ENCODE measurements at places on chromosomes 1 and 21.
A peak's percentile ranks its signal among the peaks of the same experiment; 100 is the strongest.

DNA sequence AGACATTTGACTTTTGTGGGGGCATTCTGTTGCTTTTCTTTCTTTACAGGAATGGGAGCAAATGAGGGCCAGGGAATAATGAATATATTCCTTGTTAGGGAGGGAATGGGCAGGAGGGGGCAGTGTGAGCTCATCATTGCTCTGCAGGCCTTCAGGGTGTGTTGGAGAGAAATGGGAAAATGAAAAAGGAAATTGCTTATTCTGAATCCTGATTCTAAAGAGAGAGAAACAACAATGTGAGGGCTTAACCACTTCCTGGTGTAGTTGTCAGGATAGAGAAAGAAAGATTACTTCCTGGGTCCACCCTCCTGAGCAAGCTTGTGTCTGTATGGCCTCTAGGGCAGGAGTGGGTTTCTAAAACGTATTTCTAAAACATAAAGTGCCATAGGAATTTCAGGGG lies 28.3 kb downstream of the VANGL2 start:
- DNase-seq: no peak

DNA sequence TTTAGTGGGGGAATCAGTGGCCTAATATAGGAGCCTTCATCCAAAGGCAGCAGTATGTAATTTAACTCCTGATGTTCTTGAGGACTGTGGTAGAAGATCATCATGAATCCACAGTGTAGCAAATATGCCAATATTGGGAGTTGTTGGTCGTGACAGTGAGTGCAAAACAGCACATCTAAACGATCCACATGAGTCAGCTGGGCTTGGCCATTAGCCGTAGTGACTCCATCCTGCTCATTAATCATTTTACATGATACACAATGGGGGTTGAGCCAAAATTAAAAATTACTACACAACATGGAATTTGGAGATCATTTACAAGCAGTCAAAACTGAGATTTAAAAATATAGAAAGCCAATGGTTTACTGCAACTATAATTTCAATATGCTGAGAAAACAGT lies 653.9 kb upstream of the CAMK1G start:
- DNase-seq: no peak

DNA sequence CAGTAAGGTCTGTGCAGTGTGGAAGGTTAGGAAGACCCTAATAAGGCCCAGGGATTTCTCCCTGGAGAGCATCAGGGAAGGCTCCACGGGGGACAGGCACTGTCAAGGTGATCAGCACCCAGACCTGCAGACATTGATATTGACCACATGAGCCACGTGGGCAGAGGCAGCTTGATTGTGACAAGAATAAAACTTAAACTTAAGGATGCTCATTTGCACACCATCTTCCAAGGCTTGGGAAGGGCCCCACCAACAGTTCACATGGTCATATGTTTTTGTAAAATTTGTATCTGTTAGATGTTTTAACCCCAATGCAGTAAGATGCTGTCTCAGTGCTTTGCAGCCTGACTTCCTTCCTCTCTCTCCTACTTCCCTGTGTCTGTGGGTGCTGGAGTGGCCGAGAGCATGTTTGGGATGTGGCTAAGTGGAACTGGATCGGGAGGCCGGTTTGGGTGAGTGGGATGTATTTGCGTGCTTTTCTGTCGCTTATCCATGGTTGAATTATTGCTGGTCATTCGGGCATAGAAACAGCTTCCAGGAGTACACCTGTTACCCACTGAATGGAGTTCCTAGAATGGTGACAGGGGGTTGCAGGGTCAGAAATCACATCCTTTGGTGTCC lies 49.8 kb upstream of the OLIG2 start:
- DNase-seq: no peak

DNA sequence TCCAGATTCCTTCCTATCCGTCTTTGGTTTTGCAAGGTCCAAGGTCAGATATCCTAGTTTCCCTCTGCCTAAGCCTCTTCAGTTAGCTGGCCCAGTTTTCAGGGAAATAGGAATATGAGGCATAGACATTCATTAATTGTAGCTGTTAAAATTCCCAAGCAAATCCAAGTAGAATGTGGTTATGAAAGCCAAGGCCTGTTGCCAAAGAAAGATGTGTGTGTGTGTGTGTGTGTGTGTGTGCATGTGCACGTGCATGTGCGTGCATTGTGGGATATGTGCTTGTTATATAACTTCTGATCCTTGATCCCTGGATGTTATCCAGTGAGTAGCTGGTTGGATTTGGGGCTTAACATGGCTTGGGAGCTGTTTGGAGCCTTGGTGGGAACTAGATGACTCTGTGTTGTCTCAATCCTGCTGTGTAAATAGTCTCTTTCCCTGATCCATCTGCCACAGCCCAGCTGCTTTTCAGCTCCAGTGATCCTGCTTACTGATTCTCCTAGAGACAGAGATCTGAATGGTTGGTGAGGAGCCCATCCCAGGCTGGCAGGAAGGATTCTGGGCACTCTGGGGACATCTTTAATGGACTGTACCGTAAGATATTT lies 70.6 kb upstream of the GCLM start:
- no peak for DNase-seq

DNA sequence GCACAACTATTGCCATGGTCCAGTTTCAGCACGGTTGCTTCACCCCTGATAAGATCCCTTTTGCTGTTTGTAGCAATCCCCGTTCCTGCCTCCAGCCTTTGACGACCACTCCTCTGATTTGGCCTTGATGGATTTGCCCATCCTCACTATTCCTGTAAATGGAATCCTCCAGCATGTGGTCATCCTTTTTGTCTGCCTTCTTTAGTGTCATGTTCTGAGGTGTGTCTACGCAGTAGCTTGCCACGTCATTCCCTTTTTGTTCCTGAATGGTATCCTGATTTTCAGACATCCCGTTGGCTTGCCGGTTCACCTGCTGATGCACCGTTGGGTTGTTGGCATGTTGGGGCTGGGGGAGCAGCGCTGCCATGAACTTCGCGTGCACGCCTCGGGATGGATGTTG lies 7.8 kb downstream of the AJAP1 start:
- DNase-seq: no peak

DNA sequence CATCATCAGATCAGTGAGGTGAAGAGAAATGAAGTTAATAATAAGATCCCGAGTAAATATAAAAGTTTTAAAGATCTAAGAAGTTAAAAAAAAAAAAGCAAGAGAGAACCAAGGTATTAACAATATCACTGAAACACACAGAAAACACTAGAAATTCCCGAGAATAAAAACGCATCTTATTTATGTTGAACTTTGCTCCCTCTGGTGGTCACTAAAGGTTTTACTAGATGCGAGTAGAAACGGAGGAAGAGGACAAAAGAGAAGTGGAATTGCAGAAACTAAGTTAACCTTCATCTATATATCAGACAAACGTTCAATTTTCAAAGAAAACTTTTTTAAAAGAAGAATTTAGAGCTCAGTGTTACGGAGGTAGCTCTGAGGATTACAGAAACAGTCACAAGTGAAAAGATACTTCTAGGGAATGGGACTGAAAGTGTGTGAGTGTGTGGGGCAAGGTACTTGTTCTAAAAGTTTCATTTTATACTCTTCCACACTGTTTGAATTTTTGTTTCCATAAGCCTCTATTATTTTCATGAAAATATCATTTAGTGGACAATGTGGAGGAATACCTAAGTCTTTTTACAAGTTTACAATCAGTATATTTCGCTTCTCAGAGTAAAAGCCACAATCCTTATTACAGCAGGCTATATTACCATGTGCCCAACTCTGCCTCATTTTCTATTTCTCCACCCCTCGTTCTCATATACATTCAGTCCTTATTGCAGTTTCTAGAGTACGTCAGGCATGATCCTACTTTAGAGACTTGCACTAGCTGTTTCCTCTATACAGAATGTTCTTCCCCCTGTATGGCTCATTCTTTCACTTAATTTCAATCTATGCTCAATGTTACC lies 19.7 kb downstream of the ACBD6 start:
- peak; percentile 32 for DNase-seq

DNA sequence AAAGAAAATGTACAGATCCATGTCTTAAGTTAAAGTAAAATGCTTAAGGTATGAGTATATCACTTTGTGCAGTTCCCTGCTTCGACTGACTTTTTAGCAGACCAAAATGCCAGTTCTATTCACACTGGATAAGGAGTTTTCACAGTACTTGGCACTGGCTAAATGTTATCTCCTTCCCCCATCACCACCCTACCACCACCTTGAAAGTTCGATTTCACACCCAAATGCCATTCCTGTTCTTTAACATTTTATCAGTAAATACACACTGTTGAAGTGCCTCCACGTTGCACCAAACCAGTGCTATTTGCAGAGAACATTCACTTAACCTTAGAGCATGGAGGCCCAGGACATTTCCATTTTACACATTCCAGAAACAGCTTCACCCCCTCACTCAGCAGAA lies 100.0 kb downstream of the URB2 start:
- no peak for DNase-seq

GRCh38 chr1:34511802-34512201 lies 243.0 kb upstream of the GJB5 start:
- DNase-seq: no peak

- no peak for DNase-seq
Measured at GRCh38 chr1:167842872-167843271, 71.1 kb downstream of the ADCY10 start.

- no peak for DNase-seq
Measured at GRCh38 chr1:191595170-191595569, 563.1 kb upstream of the RGS18 start.

- no peak for DNase-seq
Measured at GRCh38 chr21:34648739-34649297, 20.0 kb upstream of the CLIC6 start.

- DNase-seq: peak; percentile 26
Measured at GRCh38 chr1:153536012-153536670, 350 bp upstream of the S100A6 start.

- no peak for DNase-seq
Measured at GRCh38 chr1:184633785-184634184, 120.9 kb downstream of the EDEM3 start.

All from substantia nigra (tissue), 51 donors.